ENCODE measurements at places on chromosomes 13 and 19.
A peak's percentile ranks its signal among the peaks of the same experiment; 100 is the strongest.

DNA sequence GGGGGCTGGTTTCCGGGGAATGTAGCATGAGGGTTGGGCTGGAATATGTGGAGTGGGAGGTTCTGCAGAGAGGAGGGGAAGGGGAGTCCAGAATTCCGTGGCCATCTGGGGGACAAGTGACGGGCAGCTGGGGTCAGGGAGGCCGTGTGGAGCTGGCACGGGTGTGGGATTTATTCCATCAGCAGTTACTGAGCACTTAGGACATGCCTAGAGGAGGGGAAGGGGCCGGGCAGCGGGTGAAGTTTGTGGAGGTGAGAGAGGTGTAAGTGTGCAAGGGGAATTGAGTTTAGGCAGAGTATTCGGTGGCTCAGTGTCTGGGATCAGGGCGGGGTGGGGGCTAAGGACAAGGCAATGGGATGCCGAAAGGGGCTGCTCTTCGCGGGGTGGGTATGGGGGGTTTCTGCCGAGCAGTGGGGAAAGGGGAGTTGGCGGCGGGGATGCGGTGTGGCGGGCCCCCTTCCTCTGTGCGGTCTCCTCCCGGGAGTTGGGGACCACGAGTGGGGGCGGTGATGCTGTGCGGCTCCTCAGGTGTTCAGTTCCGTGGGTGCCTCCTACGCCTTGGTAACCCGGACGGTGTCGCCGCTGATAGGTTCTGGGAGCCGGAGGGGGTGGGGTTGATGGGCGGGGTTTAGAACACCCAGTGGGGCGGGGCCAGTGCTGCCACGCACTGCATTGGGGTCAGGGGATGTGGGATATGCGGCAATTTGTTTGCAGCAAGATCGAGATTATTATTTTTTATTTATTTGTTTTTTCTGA lies 5.4 kb downstream of the CCDC61 start:
- DNase-seq = peak; percentile 53

DNA sequence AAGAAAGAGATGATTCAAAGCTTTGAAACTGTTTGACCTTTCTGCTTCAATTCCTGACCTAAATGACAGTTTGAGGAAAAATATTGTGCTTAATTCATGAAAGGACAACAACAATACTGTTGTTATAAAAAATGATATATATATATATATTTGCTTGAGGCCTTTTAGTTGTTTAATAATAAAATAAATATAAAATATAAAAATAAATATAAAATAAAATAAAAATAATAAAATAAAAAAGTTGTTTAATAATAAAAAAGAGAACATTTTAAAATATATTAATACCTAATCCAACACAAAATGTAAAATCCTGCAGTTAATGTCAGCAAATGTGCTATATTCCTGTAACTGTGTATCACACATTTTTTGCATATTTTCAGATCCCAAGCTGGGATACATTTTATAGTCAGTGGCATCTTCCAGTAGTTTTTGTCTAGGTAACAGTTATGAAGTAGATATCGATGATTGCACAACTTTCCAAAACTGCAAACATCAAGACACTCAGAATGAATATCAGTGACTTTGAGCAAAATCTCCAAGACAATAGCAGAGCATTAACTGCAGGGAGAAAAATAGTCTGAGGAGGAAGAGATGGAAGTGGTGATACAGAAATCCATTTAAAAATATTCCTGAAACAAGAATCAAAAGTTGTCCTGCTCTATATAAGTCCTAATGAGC lies 375.5 kb upstream of the KLHL1 start:
- DNase-seq = no peak

- DNase-seq = no peak
Observed at GRCh38 chr13:95360464-95361097, 59.3 kb upstream of the ABCC4 start.

DNA sequence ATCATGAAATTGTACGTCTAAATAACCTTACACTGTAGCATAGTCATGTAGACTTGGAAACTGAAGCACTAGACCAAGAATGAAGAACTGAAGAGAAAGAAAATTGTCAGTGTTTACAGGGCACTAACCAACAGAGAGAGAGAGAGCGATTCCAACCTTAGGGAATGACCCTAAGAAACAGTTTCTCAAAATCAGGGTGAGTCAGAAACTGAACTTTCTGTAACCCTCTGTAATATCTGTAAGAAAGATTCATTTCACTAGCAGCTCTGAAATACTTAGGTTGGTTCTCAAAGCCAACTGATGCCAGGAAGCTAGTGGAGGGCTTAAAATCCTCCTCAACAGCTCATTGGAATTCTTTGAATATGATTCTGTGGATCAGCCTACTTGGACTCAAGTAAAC lies 936.9 kb downstream of the EFNB2 start:
- no peak for DNase-seq

DNA sequence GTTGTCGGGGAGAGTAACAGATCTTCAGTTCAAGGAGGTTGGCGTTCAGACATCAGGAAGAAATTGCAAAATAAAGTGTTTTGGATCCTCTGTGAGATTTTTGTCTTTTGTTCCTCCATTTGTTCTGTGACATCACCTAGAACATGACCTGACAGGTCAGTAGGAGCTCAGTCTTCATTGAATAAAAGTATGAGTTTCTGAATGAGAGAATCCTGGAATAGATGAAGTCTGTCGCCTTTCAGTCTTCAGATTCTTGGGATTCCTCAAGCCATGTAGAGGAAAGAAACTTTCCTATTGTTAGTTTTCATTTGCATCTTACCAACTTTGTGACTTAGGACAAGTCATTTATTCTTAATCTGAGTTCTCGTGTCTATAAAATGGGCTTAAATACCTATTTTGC lies 14.4 kb downstream of the ARHGAP35 start:
- no peak for DNase-seq

DNA sequence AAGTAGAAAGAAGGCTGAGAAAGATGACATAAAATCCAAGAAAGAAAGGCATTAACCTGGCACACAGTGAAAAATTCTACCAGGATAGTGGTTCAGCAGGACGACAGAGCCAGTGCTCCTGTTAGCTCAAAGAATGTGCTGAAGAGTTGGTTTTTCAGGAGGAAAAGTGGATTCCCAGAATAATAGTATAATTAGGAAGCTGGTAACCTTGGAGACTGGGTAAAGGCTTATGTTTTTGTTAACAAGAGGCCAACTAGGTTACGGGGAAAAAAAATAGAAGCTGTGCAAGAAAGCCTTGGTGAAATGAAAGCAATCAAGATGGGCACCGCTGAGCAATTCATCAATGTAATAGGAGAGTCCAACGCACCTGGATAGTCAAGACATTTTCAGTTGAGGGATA lies 54.7 kb downstream of the SLC15A1 start:
- no peak for DNase-seq

DNA sequence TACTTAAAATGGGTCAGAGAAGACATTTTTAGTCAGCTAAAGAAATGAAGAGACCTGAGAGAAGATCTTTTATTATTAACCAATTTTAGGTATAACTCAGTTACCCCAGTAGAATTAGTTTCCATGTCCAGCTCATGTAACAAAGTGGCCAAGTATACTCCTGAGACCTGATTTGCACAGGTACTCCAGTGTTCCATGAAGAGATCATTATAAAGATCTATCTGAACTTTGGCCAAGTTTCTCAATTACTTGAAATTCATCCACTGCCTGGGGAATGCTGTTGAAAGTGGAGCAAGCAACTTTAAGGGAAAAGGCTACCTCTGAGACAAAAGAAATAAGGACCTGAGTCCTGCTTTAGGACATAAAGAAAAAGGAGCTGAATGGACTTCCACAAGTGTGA lies 47.0 kb downstream of the EDNRB start:
- DNase-seq = no peak

- DNase-seq = no peak
Observed at GRCh38 chr19:16676101-16676798, 15.3 kb downstream of the TMEM38A start.

GRCh38 chr13:35086667-35087066 lies 144.6 kb downstream of the NBEA start:
- DNase-seq = no peak

DNA sequence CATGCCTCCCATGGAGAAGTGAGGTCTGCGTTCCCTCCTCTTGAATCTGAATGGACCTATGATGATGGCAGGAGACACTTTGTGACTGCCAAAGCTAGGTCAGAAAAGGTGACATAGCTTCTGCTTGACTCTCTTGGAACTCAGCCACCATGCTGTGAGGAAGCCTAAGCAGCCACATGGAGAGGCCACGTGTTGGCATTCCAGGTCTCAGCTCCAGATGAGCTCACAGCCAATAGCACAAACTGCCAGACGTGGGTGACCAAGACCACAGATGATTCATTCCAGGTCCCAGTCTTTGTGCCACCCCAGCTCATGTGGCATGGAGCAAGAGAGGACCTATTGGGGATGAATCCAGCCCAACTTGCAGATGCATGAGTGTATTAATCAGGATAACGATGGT lies 8.7 kb upstream of the GGACT start:
- no peak for DNase-seq

DNA sequence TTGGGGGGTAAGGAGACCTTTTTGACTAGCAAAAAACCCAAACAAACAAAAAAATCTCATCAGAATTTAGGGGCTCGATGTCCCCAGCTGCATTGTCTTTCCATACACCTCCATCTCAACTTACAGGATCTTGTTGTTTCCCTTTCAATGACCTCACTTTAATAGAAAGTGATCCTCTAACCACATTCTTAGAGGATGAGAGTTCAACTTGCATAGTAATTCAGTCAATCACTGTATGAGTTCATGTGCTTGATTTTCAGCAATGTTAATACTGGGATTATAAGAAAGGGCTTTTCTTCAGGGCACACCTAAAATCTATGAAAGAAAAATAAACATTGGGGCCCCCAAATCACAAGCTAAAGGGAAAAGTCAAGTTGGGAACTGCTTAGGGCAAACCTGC lies 1512.0 kb downstream of the SLITRK1 start:
- no peak for DNase-seq

GRCh38 chr13:45040622-45041021 lies 51.3 kb downstream of the GPALPP1 start:
- no peak for DNase-seq

- no peak for DNase-seq
Observed at GRCh38 chr19:36436531-36436930, 18.1 kb upstream of the ZFP82 start.

DNA sequence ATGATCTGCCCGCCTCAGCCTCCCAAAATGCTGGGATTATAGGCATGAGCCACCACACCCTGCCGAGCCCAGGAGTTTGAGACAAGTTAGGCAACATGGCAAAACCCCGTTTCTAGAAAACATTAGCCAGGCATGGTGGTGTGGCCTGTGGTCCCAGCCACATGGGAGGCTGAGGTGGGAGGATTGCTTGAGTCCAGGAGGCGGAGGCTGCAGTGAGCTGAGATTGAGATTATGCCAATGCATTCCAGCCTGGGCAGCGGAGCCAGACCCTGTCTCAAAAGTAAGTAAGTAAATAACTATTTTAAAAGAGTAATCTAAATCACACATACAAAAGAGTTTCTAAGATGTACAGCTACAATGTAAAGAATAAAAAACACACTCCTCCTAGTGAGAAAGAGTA lies 41.9 kb downstream of the SKA3 start:
- DNase-seq = no peak

- no peak for DNase-seq
Observed at GRCh38 chr19:49999371-50000010, 25.7 kb downstream of the VRK3 start.

GRCh38 chr13:28055357-28055756 lies 45.0 kb downstream of the FLT3 start:
- DNase-seq = no peak

GRCh38 chr19:19329126-19329525 lies 8.5 kb downstream of the MAU2 start:
- DNase-seq = no peak

DNA sequence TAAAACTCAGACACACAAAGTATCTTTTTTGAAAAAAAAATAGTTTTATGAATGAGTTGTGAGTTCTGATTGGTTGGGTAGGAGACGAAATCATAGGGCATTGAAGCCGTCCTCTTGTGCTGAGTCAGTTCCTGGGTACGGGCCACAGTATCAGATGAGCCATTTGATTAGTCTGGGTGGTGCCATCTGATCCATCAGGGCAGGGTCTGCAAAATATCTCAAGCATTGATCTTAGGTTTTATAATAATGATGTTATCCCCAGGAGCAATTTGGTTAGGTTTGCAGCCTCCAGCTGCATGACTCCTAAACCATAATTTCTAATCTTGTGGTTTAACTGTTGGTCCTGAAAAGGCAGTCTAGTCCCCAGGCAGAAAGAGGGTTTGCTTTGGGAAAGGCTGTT lies 1310.6 kb downstream of the SLITRK1 start:
- no peak for DNase-seq

- peak; percentile 24 for DNase-seq
Observed at GRCh38 chr19:11881151-11881800, 6.3 kb upstream of the ZNF69 start.

- DNase-seq = no peak
Observed at GRCh38 chr13:32911506-32911905, 104.7 kb upstream of the KL start.

DNA sequence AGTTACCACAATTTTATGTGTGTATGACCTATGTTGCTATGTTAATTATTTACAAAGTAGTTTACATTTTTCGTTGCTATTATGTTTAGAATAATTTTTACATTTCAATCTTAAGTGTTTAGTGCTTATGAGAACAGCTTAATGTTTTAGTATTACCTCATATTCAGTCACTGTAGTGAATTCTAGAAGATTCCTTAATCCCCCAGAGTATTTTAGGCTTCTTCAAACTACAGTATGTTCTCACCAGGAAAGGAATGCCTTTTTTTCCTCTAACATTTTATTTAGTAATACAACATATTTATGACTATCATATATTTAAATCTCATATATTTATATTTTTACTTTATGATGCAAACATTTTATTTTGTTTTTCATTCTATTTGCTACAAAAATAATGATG lies 612.1 kb upstream of the KLHL1 start:
- DNase-seq = no peak

- DNase-seq = no peak
Observed at GRCh38 chr13:50617134-50617721, 226.3 kb downstream of the DLEU7 start.

DNA sequence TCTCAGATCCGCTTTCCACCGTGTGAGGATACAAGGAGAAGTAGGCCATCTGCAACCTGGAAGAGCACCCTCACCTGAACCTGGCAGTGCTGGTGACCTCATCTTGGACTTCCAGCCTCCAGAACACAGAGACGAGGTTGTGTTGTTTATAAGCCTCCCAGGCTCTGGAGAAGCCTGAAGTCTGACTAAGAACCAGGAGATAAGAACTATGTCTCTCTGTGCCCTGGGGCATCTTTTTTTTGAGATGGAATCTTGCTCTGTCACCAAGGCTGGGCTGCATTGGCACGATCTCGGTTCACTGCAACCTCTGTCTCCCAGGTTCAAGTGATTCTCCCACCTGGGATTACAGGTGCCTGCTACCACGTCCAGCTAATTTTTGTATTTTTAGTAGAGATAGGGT lies 14.5 kb downstream of the FCGBP start:
- DNase-seq = no peak

- DNase-seq = no peak
Observed at GRCh38 chr13:35767256-35767976, 290.9 kb upstream of the MAB21L1 start.

- peak; percentile 72 for DNase-seq
Observed at GRCh38 chr19:10388957-10389356, 8.6 kb upstream of the TYK2 start.

GRCh38 chr13:34458756-34459715 lies 483.0 kb upstream of the NBEA start:
- DNase-seq = no peak
